ENCODE measurements at places on chromosomes 7 and 10.

DNA sequence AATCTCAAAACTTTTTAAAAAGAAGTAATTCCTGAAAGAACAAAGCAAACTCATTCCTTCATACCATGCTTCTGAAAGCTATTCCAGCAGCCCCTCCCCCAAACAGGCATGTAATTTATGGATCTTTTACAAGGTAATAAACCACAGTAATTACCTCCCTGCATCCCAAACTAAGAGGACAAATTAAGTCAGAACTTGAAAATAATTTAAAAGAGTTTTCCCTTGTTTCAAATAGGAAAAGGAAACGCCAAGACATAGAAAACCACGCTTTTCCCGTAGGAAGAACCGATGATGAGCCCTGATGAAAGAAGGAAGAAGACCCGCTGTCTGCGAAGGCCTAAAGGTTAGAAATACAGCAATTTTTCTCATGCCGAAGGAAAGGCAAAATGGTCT is 8.9 kb downstream of the HOXA4 start:
- no peak for DNase-seq

- no peak for DNase-seq
Measured at GRCh38 chr10:12445701-12446334, 96.5 kb downstream of the CAMK1D start.

DNA sequence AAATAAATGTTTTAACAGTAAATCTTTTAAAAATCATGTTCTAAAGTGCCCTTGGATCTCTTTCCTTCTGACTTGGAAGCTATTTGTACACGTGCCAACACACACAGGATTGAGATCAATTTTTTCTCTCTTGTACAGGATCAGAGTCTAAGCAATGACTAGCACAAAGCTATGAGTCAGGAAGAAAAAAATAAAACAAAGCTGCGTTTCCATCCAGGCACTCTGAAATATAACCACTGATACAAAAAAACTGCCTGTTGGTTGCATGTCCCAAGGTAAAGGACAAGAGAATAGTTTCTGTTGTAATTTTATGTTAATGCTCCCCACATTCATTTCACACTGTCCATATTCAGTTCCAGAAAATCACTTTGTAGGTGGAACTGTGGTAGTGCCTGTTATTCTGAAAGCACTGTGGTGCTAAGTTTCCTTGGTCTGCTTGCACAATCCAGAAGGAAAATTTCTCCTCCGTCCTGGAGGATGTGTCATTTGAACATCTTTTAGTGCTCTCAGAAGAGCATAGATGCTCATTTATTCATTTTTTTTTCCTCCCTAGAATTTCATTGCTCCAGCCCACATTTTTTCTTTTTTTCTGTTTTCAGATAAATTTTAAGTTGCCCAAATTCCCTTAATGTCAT is 113.4 kb downstream of the PLXDC2 start:
- no peak for DNase-seq

GRCh38 chr7:936386-937054 is 18.0 kb downstream of the ADAP1 start:
- no peak for DNase-seq

GRCh38 chr10:76939933-76940468 is 697.6 kb downstream of the KCNMA1 start:
- no peak for DNase-seq

DNA sequence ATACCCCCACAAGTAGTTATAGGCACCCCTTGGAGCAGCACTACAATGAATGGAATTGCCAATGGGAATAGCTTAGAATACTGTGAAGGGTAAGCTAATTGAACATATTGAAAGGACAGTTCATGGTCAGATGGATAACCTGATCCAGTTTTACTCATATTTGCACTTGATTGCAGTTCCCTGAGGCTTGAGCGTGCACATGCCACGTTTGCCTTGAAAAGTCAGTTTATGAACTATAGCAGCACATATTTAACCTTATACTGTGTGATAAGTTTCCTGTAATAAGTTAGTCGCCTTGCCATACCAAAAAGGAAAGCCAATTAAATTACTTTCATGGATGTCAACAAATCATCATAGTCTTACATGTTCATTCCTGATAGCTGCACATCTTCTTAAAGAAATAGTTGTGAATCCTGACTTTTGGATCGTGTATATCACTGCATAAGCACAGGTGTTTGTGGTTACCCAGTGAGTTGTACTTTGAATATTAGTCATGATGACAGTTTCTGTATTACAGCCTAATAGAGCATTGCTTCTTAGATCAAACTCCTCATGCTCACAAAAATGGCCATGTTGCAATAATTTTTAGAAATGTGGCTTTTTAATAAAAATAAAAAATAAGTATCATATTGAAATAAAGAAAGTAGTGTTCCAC is 21.6 kb downstream of the DNTT start:
- DNase-seq, result no peak
